ENCODE measurements at places on chromosomes 2 and 18.

DNA sequence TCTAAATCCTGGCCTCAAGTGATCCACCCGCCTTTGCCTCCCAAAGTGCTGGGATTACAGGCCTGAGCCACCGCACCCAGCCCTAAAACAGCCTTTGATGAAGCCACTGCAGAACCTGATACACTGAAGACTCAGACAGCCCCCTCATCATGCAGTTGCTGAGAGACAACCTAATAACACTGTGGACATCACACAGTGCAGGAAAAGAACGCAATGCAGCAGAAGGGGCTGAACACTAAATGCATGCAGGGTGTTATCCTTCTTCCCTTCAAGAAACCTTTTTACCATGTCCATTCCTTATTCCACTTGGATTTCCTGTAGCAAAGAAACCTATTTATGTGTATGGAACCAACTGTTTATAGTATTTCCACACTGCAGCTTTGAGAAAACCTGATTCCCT lies 35.7 kb downstream of the MGAT4A start:
- DNase-seq = no peak

DNA sequence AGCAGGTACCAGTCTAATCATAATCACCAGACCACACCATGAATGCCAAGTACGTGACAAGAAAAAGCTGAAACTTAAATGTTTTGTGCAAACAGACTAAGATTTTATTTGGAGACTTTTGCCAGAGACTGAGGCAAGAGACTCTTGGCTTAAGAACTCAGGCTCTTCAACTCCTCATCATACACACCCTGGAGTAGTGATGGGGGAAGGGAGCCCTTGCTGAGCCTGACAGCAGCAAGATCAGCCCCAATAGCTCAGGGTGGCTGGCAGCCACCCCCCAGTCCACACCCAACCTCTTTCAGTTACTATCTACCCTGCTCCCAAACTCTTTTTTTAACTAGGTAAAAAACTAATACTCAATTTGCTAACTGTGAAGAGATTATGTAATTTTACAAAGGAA lies 114.8 kb downstream of the CCBE1 start:
- no peak for DNase-seq

DNA sequence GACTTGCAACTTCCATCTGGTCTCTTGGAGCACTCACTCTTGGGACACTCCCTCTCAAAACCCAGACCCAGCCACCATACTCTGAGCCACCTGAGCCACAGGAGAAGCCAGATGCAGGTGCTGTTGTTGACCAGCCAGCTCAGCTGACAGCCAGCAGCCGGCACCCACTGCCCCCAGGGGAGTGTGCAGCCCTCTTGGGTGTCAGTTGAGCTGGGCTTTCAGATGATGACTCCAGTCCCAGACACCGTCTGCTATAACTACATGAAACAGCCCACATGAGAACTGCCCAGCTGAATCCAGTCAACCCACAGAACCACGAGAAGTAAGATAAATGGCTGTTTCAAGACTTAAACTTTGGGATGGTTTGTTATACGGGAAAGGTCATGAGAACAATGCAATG lies 10.7 kb upstream of the IGFBP2 start:
- no peak for DNase-seq

DNA sequence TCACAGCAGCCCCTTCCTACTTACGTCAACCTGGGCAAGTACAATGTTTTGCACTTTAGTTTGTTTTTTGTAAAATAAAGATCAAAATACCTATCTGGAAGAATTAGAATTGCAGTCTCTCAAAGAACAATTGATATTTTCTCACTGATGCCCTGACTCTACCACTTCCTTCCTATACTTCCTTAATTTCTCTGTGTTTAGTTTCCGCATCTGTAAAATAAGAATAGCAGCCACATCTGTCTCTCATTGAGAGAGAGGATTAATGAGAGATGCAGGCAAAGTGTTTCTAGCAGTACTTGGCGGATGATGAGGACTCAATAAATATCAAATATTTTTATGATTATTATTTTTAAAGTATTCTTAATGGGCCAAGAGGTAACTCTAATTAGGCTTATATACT lies 122.6 kb upstream of the PIEZO2 start:
- DNase-seq = no peak

GRCh38 chr18:30828700-30829099 lies 213.8 kb downstream of the DSC3 start:
- DNase-seq = no peak

DNA sequence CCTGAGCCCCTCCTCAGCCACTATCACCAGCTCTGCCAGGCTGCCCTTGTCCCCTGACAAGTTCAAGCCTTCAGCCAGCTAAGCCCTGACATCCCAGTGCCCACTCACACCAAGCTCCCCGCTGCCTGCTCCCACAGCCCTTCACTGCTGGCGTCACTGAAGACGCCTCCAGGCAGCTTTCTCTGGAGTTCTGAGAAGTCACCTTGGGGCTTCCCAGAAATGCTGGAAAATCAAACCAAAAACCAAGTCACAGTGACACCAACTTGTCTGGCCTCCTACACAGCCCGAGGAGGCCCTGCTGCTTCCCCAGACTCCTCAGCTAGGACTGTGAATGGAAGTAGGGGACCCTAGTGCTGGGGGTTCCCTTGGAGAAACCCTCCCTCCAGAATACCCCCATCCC lies 2.2 kb upstream of the TNS1 start:
- DNase-seq = no peak

DNA sequence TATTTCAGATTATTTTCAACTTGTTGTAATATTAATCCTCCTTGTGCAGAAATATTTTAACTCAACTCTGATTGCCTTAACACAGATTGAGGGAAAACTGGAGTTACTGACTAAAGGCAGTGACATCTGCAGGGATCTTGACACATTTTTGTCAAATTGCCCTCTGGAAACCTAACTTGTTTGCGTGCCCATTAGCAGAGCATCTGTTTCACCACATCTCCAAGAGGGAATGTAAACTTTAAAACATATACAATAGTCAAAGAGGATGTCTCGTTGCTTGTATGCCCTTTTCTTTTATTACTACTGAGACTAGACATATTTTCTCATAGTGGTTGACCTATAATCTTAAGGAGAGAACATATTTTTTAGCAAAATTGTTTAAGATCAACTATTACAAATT lies 14.2 kb downstream of the INPP1 start:
- no peak for DNase-seq

GRCh38 chr2:75381032-75381431 lies 179.7 kb downstream of the EVA1A start:
- DNase-seq = no peak

DNA sequence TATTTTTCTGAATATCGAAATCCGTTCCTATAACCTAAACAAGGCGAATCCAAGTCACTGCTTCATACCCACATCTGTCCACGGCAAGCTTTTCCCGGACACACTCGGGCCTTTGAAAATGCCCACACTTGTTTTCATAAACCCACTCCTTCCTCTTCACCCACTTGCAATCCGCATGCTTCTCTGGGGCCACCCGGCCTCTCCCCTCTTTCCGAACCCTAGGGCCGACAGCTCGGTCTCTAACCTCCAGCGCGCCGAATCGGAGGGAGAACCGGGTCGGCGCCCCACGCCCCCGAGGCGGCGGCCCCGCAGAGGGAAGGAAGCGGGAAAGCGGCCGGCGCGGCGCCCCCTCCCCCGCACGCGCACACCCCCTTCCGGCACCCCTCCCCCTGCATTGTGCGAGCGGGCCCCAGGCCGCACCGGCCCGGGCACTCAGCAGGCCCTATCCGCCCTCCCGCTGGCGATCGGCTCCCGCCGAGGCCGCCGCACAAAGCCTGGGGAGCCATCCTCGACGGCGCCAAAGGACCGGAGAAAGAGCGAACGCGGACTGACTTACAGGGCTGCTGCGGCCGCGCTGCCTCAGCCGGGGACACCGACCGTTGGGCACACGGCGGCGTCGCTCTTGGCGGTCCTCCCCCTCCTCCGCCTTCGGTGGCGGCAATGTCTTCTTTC lies 467 bp downstream of the PUM2 start:
- DNase-seq = peak; percentile 18

GRCh38 chr2:43542285-43542933 lies 53.4 kb downstream of the THADA start:
- DNase-seq = no peak

GRCh38 chr2:68441179-68441993 lies 25.7 kb downstream of the FBXO48 start:
- DNase-seq = peak; percentile 65

DNA sequence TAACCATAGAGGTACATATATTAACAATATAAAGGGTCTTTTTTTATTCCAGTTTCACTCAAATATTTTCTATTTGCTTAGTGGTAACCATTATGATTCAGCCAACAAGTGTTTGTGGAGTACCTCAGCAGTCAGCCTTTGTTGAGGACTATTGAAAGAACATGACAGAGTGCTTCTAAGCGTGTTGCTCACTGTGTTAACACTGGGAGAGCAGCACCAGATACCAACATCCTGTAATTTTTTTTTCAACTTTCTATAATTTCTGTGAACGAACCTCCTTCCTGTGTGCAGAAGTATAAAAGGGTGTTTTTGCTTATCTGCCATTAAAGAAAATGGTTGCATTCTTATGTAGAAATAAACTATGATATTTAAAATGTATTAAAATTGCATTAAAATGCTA lies 239.0 kb downstream of the PHLPP1 start:
- no peak for DNase-seq

DNA sequence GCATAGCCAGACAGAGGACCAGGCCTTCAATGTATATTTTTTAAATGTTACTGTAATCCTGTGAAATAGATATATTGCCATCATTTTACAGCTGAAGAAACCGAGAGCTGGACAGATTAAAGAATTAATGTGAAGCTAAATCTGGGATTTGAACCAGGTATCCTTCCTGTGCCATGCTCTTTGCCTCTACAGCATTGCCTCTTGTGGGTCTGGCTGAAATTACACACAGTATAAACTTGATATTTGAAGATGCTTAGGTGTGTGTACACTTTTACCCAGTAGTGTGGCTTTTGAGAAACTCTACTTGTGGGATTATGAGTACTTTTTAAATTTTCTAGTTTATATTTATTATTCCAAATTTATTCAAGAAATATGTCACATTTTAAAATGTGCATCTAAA lies 264.5 kb downstream of the CNTNAP5 start:
- no peak for DNase-seq

DNA sequence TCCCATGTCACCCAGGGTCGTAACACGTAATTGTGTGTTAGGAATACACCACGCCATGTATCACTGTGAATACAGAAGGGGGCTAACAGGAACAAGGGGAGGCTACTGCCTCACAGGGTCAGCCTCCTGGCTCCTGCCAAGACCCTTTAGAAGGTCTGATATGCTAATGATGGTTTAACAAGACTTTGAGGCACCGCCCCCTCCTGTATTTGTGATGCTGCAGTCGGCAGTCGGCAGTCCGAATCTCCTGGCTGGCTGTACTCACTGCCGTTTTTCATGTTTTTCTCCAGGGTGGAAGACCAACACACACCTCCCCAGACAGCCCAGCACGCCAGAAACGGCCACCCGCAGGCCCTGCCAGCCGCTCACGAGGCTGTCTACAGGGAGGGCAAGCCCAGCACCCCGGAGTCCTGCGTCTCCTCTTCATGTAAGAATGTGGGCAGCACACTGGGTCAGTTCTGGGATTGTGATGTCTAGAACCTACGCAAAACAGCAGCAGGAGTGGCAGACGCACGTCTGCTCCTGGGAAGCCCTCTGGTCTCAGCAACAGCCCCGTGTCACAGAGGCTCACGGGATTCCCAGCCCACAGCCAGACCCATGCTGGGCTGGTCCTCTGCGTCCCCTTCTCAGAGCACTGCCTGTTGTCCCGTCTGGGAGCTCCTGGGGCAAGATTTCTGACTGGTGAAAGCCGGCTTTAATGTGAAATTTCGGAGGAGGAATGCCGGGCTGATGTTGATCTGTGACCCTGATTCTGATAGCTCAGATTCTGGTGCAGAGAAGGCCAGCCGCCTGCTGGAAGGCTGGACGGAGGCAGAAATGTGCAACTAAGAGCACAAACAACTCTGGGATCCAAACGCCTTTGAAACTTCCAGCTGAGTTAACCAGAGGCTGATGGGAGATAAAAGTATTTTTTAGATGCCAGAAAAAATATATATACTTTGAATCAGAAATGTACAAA lies 39.7 kb upstream of the B3GNT7 start:
- no peak for DNase-seq

DNA sequence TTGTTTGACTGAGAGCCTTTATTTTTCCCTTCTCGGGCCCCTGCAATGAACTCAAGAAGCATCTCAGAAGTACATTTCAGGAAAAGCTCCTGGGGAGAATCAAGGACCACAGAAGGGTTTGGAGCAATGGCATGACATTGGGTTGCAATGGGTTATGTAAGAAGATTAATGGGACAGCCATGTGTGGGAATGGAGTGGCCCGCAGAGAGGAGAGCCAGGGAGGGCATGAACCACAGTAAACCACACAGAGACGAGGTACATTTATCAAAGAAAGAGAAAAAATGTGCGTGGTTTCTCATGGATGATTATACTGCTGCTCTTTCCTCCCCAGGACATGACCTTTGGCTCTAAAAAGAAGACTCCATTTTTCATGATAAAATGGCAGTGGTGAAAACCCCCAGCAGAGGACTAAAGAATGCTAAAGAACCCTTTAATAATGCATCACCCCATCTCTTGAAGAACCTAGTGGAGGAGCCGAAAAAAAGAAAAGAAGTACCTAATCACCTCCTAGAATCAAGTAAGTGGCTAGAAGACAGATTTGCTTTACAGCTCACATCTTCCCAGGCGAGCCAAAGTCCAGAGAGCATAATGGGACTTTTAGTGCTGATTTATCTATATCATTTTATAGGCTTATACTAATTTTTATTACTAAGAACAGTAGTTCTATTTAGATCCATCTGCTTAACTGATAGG lies 1.7 kb downstream of the CFAP221 start:
- no peak for DNase-seq

DNA sequence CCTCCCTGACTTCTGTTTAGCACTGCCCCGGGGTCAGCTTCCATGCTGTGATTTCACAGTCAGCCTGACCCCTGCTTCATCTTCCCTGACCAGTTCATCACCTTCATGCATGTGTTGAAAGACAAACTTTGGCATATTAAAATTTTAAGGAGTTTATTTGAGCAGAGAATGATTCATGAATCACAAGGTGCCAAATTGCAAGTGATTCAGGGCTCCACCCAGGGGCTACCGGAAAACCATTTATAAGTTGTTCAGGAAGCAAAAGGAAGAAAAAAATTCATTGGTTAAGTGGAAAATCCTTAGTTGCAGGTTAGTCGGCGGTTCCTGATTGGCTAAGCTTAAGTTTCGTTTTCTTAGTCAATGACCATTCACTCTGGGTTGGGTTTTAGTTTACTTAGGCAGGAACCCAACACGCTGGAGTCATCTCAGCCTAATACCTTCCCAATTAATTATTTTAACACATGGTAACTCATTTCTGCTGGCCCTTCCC lies 10.6 kb downstream of the IL1F10 start:
- DNase-seq = no peak

GRCh38 chr2:200713704-200714064 lies 98.0 kb upstream of the BZW1 start:
- no peak for DNase-seq

Data from GM18507 (cell line).